AG09309 (cell line): ENCODE measurements at places on chromosomes 4 and X.
A peak's percentile ranks its signal among the peaks of the same experiment; 100 is the strongest.

GRCh38 chr4:832108-832507 lies 6.2 kb upstream of the CPLX1 start:
- no peak for DNase-seq

DNA sequence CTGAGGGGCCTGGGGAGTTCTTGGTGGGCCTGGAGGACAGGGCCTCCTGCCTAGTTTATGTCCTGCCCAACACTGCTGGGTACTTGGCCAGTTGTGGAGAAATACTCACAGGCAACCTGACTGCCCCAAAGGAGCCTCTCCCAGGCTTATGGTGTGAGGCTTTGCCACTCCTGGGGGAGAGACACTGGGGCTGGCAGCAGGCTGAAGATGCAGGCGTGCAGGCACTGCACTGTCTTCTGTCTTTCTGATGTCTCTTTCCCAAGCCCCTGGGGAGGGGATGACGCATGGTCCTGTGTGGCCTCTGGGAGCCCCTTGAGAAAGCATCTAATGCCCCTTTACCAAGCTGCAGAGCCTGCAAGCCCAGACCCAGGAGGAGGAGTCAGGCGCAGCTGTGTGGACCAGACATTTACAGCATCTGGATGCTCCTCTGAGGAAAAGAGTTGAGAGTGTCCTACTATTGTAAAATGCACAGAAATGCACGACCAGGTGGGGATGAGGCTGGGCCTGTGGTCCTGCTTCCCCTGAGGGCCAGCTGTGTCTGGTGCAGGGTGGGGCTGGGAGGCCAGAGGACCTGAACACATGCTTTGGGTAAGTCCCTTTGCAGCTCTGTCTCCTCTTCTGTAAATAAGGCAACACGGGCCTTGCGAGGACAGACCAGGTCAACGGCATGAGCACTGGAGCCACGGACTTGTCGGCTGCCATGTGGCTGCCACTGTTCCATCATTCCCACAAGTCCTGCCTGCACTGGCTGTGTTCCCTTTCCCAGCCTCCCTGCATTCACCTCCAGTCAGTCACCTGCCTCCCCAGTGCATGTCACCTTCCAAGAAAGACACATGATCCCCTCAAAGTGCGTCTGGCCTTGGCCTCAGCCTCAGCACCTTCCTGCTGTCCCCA lies 8.4 kb downstream of the TMEM271 start:
- no peak for DNase-seq

DNA sequence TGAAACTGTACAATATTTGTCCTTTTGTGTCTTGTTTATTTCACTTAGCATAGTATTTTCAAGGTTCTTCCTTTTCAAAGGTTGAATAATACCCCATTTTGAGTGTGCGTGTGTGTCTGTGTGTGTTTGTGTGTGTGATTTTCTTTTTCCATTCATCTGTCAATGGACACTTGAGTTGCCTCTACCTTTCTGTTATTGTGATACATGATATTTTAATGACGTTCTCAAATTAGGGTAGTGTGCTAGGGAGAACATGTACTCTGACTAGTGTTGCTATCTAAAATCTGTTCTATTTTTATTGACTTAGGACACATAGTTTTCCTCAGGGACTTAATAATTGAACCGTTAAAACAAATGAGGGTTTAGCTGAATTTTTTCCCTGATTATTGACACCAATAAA lies 9.9 kb downstream of the MMRN1 start:
- DNase-seq, result no peak

DNA sequence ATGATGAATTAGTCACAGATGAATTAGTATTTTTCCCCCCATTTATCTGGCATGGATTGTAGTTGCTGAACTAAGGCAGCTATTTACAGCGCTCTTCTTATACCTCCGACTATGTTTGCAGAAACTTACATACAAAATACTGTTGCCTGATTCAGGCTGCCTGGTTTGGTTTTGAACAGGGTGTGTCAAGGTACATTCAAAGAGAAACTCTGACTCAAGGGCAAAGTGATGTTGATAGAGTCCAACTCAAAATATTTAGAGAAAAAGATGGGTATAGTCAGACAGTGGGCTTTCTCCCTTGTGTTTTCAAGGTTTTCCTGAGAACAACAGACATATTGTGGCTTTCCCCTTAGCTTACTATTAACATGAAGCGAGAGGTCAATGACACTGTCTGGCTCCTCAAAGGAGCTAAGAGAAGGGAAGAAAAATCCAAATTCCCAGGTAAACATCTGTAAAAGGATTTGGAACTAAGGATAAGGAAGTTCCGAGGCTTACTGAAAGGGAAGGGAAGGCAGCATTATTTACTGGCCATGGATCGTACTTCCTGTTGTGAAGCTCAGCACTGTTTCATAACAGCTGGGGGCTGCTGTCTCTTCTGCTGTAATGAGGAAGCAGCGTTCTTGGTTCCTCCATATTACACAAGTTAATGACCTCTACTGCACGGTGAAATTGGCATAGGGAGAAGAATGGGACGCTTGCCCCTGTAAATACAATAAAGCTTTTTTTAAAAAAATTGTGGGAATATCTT lies 30.9 kb downstream of the FAM9C start:
- no peak for DNase-seq

- DNase-seq, result no peak
These were observed 167.6 kb upstream of the ARSJ start for GRCh38 chr4:114146947-114147618.

- peak; percentile 33 for DNase-seq
These were observed 69.9 kb downstream of the GATB start for GRCh38 chr4:151690876-151691275.

DNA sequence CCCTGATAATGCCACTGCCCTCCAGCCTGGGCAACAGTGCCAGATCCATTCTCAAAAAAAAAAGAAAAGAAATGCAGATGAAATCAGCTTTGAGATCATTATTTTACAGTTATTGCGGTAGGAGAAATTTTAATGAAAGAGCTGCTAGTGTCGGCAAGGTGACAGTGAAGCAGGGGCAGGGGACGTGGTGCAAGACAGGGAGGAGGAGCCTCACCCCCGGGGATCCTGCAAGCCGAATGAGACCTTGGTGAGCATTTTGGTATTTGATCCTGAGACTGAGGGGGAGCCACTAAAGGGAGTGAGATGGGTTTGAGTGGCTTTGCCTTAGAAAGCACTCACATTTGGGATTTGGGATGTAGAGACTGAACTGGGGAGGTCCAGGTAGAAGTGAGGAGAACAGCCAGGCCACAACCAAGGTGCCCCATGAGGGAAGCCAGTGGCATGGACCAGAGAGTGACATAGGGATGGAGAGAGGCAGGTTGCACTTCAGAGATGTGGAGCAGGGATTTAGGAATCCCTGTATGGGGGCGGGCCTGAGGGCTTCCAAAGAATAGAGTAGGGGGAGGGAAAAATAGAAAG lies 23.6 kb downstream of the RBM10 start:
- no peak for DNase-seq

DNA sequence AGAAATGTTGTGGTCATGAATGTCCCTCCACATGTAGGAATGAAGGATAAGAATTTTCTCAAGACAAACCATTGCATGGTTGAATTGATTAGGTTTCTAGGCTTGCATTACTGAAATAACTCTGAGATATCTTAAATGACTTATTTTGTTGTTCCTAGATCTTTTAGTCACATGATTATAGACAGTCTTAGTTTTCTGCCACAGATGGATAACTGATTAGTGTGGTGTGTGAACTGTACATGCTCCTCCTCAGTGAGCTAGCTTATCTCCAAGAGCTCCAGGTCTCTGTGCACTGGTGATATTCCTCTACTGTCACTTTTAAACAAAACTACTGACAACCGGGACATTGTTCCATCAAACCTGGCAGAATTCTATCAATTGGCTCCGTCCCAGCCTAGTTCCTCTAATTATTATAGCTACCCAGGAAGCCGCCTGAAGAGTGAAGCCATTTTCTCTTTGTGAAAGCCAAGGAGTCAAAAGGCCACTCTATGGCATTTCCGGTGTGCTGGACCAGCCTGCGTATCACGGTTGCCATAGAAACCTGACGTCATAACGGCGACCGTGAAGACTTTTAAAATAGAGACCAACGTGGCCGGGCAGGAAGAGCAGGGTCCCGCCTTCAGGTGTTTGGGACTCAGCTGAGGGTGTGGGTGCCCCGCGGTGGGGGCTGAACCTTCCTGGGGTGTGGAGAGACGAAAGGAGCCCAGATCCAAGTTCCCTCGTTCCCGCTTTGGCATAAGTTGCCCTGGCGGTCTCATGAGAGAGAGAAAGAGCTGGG lies 28.1 kb downstream of the BEX3 start:
- DNase-seq, result peak; percentile 49

DNA sequence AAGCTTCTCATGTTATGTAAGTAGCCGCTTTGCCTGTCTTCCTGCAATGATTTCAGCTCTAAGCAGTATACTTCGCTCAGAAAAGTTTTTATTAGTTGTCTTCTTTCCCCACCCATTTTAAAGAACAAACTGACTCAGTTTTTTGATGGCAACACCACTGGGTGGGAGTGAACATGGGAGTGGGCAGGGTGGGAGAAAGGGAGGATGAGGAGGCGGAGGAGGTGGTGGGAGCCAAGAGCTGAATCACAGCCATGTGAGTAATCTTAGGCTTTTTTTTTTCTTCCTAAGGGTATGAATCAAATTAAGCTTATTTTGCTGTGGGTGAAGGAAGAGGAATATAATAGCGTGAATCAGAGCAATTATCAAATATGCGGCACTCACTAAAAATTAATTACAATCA lies 574.3 kb upstream of the DIPK2B start:
- peak; percentile 68 for DNase-seq

- DNase-seq, result peak; percentile 49
These were observed 51.7 kb downstream of the RPGR start for GRCh38 chrX:38275615-38276014.

DNA sequence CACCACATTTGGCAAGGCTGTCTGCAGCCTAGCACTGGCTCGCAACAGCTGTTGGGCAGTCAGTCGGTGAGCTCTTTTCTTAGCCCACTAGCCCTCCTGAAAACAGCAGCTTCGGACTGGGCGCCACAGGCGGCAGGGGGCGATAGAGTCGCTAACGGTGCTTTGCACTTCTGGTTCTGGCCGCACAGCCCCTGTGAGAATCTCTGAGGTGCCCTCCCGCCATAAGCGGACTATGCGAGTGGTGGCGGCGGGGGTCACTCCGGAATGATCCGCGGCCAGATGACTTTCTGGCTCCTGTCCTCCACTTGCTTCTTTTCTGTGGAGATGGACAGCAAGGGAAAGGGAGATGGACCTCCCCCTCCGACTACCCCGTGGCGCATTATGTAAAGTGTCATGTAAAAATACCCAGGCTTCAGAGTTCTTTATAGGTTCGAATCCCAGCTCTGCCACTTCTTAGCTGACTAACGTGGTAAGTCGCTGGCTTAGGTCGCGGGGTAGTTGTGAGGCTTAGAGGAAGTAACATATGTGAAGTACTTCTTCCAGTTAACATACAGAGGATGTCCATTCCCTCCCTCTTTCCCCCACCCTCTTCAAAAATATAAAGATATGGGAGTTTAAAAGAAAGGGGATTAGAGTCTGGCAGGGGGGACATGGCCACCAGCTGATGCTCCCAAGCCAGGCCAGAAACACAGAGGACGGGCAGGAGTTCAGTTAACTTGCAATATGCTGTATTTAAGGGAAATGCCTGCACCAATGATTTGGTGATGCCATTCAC lies 11.0 kb downstream of the ARHGAP36 start:
- no peak for DNase-seq

- DNase-seq, result no peak
These were observed 489.4 kb downstream of the TECRL start for GRCh38 chr4:63919636-63920365.

GRCh38 chrX:138754861-138755260 lies 43.3 kb upstream of the FGF13 start:
- no peak for DNase-seq

DNA sequence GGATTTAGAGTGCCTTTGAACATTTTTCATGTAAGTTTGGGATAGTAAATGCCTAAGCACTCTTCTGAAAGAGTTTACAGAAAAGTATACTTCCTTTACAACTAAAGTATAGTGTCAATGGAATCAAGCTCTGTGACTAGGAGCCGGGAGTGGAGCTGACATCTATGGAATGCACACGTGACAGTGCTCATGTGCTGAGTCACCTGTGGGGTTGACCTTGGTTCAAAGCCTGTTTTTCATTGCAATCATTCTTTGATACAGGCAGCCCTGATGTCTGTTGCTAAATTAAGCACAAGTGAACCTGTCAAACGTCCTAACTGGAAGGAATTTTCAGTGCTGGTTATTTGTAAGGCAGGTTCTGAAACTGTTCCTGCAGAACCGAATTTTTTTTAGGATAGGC lies 82.5 kb downstream of the GPAT3 start:
- no peak for DNase-seq

DNA sequence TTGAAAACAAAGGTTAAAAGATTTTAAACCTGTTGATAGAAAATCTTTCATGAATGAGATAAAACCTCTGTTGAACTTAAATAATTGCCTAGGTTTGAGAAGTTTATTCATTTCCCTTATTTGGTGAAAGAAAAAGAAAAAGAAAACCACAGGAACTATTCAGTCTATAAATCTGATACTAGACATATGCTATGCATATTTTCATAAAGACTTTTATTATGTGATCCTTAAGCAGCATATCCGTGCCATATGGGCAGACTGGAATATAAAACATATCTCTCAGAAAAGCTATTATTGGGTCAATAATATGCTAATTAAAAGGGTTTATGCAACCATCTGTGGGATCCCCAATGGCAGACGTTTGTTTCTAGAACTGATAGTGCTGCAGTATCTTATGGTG lies 178.7 kb downstream of the RASL11B start:
- DNase-seq, result no peak

DNA sequence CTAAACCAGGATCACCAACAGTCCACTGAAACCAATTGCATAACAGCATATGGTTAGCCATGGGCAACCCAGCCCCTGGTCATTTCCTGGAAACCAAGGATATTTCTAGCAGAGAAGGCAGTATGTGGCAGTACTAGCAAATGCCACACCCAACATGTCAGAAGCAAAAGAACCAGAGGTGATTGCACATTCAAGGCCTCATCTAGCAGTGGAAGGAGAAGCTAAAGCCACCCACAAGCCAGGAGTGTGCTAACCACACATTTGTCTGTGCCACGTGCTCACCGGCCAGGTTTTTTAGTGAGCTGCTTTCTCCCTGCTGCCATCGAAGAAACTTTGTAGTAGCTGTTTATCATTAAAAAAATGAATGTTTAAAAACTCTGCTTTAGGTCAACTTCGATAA lies 42.0 kb downstream of the TEC start:
- DNase-seq, result no peak

DNA sequence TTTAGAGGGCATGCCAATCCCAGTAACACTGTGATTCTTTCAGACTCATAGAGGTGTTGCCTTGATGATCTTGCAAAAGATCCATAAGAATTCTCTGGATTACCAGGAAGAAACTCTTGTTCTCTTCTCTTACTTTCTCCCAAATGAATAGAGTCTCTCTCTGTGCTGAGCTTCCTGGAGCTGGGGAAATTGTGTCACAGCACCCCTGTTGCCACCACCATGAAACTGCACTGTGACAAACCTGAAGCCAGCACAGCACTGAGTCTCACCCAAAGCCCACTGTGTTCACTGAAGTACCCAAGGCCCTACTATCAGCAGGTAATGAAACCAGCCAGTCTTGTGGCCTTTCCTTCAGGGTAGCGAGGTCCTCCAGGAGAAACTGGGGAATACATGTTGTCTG lies 332.7 kb upstream of the FGF16 start:
- no peak for DNase-seq

DNA sequence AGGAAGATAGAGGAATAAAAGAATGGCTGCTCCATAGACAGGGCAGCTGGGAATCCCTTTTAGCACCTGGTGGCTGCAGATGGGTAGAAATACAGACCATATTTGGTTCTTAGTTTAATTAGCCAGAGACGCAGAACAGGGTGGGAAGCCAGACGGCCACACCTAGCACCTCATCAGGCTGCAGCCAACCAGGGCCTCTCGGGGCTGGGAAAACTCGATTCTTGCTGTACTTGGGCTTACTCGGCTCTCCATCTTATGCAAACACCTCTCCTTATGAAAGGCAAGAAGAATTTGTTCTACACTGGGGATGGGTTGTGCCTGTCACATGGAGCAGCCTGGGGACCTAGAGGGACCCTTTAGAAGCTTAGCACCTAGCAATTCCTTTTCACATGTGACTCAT lies 19.7 kb downstream of the IRAK1 start:
- DNase-seq, result no peak
